ENCODE measurements at places on chromosomes 2 and 18.

GRCh38 chr2:31223026-31223425 is 5.7 kb upstream of the CAPN14 start:
- no peak for DNase-seq

- no peak for DNase-seq
These were observed 1120.8 kb upstream of the TMEFF2 start for GRCh38 chr2:193315428-193316091.

DNA sequence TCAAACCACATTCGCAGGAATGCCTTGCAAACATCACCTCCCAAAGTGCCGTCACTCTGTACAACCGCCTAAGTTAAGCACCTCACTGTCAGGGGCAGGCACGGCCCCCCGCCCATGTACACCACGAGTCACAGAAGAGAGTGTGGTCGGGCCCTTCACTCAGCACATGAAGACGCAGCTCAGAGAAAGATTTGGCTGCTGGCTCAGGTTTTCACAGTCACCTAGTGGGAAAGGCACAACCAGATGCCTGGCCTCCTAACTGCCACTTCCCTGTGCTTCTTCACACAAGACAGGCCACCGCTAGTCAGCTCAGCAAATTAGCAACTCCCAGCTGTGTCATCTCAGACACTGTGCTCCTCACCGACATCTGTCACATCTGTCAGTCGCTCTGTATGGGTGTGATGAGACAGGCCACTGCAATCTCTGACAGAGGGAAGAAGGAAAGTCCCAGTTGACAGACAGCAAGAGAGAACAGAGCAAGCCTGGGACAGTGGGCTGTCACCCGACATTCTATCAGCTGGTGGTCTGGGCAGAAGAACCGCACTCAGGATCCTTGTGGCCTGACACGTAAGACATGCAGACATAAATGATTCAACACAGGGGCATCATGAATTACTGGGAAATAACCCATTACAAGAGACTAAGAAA is 60.8 kb downstream of the CRACDL start:
- DNase-seq: no peak

DNA sequence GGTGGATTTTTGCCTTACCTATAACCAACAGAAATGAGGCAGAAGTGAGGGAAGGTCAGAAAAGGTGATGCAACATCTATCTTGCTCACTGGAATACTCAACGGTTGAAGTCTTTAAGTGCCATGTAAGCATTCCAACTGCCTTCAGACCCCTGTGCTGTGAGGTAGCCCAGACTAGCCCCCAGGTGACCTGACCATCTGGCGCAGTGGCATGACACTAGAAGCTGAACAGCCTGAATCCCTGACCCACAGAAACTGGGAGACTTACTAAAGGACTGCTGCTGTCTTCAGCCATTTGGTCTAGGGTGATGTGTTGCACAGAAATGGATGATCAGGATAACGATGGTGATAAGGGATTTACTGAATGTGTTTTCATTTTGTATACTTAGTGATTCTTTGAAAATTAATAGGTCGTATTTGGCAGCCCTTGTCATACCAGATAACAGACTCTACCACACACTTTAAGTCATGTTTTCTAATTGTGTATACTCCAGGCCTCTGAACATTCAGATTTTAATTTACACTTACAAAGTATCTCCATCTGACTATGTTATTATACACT is 161.5 kb downstream of the STK39 start:
- no peak for DNase-seq

- DNase-seq: no peak
These were observed 125.5 kb downstream of the IRS1 start for GRCh38 chr2:226674123-226674522.

GRCh38 chr2:73588177-73588576 is 54.0 kb downstream of the NAT8 start:
- DNase-seq: no peak

- DNase-seq: no peak
These were observed 7.8 kb downstream of the SPEG start for GRCh38 chr2:219442256-219443015.

GRCh38 chr2:188202777-188203176 is 88.9 kb upstream of the GULP1 start:
- no peak for DNase-seq

GRCh38 chr18:45667056-45667736 is 51.9 kb downstream of the SLC14A2 start:
- no peak for DNase-seq

GRCh38 chr2:208150956-208151355 is 5.0 kb upstream of the CRYGB start:
- no peak for DNase-seq

DNA sequence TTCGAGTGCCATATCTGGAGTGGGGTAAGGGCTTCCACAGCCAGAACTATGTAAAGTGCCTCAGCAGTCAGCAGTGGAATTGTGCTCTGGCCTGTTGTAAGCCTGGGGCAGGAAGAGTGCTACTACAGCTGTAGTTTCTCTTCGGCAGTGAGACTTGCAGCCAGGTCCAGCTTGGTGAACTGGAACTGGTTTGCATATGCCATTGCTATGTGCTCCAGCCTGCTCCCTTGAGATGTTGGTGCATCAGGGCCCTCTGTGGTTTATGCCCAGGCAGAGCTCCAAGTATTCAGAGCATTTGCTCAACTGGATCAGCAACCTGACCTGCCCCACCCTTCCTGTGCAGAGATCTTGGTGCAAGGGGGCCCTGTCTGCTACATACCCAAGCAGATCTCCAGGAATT is 47.8 kb downstream of the ZNF804A start:
- DNase-seq: no peak

DNA sequence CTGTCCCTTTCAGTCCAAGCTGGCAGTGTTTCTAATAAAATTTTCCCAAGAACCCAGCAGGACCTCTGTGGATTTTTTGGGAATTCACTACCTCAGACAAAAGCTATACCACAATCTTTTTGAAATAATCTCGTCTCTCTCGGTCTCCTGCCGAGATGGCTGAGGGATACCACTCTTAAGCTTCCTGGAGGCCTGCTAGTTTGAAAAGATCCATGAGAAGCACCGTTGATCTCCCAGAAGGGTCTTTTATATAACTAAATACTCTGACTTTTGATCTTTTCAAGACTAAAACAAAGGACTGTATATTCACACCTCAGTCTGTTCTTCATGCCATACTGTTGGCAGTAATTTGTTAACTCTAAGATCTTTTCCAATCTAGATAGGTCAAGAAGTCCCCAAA is 141.7 kb downstream of the UPP2 start:
- no peak for DNase-seq

GRCh38 chr2:40321822-40322221 is 130.1 kb downstream of the SLC8A1 start:
- no peak for DNase-seq

DNA sequence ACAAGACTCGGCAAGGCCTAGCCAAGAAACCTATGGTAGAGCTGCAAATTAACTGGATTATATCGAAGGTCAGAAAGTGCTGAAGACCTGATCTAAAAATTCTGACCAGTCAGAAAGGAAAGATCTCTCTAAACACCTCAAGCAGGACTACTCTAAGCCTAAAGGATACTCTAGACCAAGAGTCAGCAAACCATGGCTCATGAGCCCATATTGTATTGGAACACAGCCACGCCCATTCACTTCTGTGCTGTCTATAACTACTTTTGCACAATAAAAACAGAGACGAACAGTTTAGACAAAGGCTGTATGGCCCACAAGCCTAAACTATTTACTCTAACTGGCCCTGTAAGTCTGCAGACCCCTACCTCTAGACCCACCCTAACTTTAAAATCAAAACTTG is 18.7 kb downstream of the RTN4 start:
- no peak for DNase-seq

DNA sequence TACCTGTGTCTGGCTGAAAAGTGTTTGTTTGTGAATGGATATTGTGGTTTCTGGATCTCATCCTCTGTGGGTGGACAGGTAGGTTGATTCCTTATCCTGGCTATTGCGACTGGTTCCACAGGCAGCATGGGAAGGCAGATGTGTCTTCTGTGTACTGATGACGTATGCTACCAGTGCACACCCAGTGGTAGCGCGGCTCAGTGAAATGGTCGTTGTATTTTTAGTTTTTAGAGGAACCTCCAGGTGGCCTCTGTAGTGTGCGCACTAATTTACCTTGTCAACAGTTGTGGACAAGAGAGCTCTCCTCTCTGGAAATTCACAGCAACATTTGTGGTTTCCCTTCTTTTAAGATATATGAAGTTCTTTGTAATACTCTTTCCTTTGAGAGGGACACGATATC is 52.5 kb downstream of the CCDC74A start:
- no peak for DNase-seq

- DNase-seq: no peak
These were observed 97.2 kb downstream of the RAB3GAP1 start for GRCh38 chr2:135149251-135149650.

DNA sequence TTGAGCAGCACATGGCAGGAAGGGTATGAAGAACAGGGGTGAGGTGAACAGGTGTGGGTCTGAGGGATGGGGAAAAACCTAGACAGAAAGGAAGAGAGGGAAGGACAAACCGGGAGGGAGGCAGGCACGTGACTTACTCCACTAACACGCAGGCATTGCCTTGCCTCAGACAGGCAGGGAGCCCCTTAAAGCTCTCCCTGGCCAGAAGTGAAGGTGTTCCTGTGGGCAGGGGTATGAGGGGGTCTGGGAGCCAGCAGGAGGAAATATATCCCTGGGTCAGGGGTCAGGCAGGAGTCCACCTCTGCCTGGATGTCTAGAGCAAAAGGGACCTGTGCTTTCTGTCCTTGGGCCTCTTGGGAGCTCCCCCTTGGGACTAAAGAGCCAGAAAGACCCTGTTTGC is 135.3 kb upstream of the EPAS1 start:
- DNase-seq: no peak

DNA sequence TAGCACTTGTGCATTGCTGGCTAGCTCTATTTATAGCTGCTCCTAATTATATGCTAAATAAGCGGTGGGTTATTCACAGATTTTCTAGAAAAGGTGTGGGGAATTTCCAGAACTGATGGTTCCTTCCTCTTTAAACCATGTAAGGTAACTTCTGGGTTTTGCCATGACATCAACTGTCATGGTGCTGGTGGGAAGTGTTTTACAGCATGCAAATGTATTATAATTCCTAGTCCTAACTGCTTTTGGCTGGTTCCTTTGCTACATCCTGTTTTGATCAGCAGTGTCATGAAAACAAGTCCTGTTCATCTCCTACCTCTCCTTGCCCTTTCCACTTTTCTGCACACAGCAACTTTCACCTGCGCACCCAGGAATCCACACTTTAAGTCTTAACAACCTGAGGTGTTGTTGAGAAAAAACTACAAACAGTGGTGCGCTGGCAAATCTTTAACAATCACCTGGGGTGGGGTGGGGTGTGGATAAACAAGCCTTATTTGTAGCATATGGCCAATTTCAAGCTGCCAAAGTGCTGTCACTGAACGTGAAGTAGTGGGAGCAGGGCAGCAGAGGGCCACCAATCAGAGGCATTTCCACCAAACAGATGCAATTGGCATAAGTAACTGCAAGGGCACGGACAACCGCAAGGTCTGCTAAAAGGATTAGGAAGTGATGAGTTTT is 33.4 kb upstream of the SKOR2 start:
- no peak for DNase-seq

DNA sequence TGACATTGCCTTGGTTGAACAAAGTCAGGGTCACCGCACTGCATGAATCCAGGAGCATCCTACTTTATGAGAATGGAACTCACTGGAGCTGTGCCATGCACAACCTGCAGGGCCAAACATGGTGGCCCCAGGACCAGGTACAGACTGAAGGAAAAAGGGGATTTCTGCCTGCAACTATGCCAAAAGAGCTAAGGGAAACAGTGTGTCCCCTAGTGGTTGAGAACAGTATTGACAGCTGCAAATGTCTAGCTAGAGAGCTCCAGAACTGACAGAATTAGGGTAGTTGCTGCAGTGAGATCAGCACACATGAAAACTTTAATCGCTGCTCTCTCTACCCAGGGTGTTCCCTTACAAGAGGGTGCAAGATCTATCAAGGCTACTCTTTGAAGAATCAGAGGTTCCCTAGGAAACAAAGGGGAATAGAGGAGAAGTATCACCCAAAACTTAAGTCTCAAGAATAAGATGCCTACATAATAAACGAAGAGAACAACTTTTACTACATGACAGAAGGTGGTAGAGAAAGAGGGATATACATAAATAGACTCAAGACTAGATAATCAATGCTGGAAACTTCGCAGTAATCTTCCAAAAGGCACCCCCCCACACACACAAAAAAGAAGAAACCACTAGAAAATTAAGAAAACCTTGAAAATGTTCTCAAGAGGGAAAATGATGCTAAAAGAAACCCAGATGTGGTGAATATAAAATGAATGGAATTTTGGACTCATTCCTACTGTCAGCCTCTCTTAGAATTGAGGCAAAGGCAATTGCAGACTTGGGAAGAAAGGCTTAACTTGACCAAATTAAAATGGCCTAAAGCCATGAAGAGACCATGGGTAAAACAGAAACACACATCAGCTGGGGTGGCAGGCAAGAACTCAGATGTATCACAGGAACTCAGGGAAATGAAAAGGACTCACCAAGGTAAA is 43.6 kb upstream of the IHH start:
- no peak for DNase-seq

DNA sequence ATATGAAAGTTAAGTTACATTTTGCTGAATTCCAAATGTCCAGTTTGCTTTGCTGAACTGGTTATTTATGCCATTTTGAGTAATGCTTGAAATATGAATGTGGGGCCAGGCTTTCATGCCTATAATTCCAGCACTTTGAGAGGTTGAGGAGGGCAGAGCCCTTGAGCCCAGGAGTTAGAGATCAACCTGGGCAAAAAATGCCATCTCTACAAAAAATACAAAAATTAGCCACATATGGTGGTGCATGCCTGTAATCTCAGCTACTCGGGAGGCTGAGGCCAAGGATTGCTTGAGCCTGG is 101.2 kb upstream of the ITGA6 start:
- no peak for DNase-seq

- no peak for DNase-seq
These were observed 40.2 kb upstream of the ZNF521 start for GRCh38 chr18:25392192-25392591.

GRCh38 chr18:78726326-78727056 is 253.1 kb upstream of the SALL3 start:
- DNase-seq: no peak

DNA sequence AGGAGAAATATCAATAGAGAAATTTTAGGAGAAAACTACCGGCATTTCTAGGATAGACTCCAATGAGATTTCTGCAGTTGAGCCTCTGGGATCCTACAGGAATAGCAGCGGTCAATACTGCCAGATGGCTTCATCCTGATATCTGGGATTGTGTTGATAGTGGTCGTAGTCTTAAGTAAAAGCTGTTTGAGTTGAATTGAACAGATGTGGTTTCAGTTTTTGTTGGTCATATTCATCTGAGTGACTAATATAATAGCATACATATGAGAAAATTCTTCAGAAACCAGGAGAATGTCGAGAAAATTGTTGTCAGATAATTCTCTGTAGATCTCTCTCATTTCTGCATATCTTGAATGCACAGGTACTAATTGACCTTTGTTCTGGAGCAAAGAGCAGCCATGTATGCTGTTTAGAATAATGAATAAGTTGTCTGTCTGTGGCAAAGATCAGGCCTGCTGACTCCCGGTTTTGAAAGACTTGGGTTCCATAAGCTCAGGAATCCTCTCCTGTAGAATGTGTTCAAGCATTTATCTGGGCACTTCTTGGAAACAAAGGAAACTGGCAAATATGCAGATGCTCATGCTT is 288.1 kb downstream of the TMX3 start:
- no peak for DNase-seq

Data from activated gamma-delta T cell (primary cell).